ENCODE measurements at places on chromosomes 4 and X.

DNA sequence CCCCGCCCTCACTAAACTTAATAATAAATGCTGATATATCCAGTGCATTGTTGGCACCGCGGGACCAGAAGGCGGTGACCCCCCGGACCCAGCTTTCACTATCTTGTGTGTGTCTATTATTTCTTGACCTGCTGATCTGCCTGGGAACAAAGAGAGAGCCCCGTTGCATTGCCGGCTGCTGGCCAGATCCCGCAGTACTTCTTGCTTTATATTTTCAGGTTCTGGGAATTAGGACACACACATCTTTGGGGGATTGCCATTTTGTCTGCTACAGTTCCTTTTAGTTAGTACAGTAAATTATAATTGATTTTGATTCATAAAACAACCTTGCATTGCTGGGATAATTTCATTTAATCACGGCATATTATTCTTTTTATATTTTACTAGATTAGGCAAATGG, 2.2 kb upstream of the RTL8B start:
- no peak for DNase-seq

DNA sequence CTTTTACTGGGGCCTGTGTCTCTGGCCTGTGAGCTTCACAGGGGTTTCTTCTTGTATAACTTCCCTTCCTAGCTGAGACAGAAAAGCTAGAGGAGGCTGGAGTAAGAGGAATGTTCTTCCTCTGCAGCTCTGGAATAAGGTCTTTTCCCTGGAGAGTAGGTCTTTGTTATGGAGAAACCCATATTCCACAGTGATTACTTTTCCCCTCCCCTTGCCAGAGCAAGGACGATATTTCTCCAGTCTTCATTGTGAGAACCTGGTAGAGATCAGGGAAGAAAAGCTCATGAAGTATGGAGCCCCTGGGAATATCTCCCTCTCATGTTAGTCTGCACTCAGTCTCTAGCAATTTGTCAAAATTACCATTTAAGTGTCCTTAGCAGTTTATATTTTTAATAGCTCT, 18.7 kb upstream of the GLRB start:
- DNase-seq, result no peak

GRCh38 chrX:109635146-109635545, 10.2 kb upstream of the KCNE5 start:
- no peak for DNase-seq

DNA sequence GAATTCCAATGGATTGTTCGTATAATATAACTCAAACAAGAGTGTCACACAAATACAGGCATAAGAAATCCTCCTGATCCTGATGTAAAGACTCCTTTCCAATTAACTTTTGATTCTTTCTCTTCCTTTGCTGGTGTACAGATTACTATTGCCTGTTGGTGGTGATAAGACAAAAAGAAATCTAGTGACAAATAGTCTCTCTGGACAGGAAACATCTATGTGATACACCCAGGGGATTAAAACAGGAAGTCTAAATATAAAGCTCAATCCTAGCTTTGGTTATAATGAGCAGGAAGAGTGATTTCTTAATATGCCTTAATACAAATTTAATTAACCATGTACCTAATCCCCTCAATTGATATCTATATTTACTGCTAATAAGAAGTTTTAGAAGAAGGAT, 45.1 kb downstream of the ARHGEF6 start:
- no peak for DNase-seq

DNA sequence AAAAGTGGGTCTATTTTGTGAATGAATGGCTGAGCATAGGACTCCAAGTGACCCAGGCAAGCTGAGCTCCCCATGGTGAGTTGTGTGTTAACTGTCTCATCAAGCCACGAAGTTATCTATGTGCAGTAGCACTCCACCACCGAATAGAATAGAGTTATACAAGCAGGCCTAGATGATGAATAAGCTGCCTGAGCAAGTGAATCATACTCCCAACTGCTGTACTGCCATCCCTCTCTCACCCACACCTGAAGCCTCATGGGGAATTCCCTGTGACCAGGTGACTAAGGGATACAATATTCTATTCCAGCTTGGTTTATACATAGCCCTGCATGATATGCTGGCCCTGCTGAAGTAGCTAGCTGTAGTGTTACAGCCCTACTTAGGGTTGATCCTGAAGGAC, 38.7 kb downstream of the KDM5C start:
- no peak for DNase-seq

- peak; percentile 77 for DNase-seq
These were observed at the start of gene SGCB for GRCh38 chr4:52038103-52038912. Gene SGCB (minus strand): TSS chr4:52038299. CDS start chr4:52038259, 40 bp downstream.

- no peak for DNase-seq
These were observed 42.9 kb downstream of the EVC start for GRCh38 chr4:5753766-5754528.

GRCh38 chr4:141851246-141851891, 215.0 kb downstream of the IL15 start:
- DNase-seq, result no peak

DNA sequence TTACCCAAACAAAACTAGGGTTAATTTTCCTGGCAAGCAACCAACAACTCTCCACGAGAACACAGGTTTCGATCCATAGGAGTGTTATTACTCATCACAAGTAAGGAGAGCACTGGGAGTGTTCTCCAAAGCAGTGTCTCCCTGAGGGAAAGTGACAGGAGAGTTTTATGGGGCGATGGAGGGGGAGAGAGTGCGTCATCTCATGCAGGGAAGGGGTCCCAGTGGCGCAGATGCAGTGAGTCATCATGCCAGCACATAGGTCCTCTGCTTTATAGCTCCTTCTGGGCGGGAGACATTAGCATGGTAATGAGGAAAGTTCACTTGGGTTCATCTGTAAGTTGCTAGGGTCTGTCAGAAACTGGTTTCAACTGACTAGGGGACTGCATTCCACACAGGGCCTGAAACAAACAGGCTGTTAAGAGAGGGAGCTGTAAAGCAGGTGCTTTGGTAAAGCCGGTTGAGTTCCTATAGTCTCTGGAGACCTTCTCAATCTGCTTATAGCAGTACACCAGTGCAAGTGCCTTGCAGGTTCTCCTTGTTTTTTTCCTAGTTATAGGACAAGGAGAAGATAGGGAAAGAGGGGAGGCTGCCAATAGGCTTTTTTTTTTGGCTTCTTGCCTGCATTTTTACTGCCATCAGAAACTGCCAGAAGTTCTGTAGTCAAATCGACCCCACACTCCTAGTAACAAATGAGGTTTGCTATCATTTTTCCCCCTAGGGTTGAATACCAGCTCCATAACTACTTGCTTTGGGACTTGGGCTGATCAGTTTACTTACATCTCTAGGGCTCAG, 12.8 kb upstream of the BOD1L1 start:
- no peak for DNase-seq

- no peak for DNase-seq
These were observed 14.5 kb downstream of the L1CAM start for GRCh38 chrX:153871451-153871850.

DNA sequence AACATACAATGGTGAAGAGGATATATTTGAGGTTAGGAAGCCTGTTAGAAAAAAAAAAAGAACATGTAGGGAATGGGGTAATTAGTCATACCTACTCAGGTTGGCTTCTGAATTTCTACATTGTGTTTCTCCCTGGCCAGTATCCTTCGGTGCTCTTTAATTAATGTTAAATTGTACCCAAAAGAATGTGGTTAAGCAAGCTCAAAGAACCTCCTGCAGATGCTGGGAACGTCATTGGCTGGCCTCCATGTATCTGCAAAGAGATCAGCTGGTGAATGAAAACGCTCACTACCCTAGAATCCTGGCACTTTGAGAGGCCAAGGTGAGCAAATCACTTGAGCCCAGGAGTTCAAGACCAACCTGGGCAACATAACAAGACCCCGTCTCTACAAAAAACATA, 942.3 kb upstream of the PRKX start:
- no peak for DNase-seq

DNA sequence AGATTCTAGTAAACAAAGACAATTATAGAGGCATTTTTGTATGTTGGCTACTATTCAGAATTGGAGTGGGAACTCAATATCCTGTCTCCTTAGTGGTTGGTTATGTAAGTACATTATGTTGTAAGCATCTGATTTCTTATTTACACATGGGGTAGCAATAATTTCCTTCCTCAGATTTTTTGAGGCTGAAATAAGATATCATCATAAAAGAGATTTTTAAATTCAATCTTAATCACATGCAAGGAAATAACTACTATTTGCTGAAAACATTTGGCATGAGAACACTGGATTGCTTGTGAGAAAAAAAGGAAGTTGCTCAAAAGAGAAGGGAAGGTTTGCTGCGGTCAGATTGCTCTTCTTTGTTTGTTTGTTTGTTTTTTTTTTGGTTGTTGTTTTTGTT, 437.7 kb upstream of the HS3ST1 start:
- no peak for DNase-seq

DNA sequence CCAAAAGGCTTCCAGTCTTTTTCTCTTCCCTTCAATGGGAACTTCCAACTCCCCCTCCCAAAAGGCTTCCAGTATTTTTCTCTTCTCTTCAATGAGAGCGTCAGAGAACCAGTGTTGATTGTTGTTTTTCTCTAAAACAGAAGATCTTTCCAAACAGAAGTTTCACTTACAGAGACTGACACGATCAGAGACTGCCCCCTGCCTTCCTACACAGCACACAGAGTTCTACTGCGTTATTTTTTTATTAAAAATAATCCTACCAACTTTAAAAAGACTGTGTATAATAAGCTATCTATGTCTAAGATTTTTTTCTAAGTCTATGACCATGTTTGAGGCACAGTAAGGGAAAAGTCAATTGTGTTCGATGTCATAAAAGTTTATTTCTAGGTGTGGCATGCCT, 3.5 kb upstream of the HTR2C start:
- no peak for DNase-seq

DNA sequence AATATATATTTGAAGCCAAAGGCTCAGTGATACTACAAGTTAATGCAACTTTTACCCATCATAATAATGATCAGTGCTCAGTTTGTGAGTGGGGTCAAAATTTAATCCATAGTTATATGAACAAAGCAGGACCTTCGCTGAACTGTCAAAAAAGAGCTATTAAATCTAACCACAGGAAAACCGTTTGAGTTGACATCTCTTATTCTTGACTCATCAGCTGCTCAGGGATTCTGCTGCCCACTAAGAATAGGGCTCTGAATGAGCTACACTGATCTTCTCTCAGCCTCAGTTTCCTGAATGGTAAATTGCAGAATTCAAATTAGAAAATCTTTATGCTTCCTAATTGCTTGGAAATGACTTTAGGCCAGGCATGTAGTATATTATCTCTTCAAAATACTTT, 44.9 kb upstream of the NAP1L5 start:
- no peak for DNase-seq
